ENCODE measurements at places on chromosomes 2 and 18.
A peak's percentile ranks its signal among the peaks of the same experiment; 100 is the strongest.

- no peak for DNase-seq
Observed at GRCh38 chr18:25825979-25826776, 264.2 kb downstream of the SS18 start.

DNA sequence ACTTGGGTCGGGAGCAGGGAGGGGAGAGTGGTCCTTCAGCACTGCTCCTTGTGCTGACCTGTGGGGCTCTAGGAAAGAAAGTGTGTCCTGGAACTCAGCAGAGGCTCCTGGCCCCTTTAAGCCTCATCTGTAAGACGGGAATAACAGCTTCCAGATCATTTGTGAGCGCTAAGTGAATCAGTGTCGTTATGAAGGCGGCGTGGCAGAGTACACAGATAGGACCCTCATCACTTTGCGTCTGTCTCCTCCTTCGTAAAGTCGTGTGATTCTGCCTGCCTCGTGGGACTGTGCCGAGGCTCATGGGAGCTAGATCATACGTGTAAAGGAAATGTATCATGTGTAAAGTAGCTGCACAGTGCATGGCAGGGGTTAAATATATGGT, 18.6 kb downstream of the COLEC11 start:
- no peak for DNase-seq

- DNase-seq = no peak
Observed at GRCh38 chr2:145253492-145253891, 733.6 kb upstream of the ZEB2 start.

- no peak for DNase-seq
Observed at GRCh38 chr18:56652802-56653201, 1.6 kb downstream of the WDR7 start.

- DNase-seq = no peak
Observed at GRCh38 chr18:70243131-70243929, 37.8 kb upstream of the RTTN start.

DNA sequence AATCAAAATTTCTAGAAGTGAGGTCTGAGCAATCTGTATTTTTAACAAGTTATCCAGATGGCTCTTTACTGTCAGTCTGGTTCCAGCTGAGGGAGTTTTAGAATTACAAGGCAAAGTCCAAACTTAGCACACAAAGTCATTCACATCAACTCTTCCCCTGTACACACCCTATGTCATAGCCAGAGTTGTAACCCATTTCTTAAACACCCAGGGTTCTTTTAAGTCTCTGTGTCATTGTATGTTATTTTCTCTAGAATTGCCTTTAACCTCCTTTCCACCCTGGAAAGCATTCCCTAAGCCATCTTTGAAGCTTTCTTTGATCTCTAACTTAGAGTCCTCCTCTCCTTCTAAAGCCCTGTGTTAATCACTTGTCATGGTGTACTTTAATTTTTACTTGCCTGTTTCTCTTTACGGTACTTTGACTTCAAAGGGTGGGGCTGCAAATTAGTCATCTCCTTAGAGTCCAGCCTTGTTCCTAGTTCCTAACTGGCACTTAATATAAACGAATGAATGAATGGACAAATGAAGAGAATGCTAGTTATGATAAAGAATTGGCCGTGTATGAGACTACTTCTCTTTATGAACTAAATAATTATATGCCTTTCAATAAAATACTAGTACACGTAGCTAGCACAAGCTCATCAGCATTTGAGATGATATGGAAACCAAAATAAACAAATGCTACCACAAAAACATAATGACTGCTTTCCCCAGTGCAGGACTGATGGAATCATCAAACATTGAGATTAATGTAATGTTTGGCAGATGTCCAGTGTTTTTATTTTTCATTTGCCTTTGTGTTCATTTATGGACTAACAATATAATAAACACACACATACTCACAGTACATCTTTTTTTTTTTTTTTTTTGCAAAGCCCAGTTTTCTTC, 11.9 kb upstream of the ACTR3 start:
- DNase-seq = no peak

DNA sequence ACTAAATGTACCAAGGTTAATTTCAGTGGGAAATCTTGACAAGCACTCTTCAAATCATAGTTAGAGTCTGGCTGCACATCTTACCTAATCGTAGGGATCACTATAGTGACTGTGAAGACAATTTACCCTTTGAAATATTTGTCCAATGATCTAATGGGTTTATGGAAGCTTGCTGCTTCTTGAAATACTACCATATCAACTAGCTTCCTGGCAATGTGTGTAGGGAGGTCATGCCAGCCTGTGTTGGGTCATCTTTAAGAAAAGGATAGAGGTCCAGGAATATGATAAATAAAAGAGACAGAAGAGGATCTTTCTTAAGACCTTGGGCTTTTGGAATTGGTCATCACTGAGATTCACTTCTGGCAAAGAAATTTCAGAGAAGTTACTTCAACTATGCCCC, 84.4 kb downstream of the POLE4 start:
- no peak for DNase-seq

DNA sequence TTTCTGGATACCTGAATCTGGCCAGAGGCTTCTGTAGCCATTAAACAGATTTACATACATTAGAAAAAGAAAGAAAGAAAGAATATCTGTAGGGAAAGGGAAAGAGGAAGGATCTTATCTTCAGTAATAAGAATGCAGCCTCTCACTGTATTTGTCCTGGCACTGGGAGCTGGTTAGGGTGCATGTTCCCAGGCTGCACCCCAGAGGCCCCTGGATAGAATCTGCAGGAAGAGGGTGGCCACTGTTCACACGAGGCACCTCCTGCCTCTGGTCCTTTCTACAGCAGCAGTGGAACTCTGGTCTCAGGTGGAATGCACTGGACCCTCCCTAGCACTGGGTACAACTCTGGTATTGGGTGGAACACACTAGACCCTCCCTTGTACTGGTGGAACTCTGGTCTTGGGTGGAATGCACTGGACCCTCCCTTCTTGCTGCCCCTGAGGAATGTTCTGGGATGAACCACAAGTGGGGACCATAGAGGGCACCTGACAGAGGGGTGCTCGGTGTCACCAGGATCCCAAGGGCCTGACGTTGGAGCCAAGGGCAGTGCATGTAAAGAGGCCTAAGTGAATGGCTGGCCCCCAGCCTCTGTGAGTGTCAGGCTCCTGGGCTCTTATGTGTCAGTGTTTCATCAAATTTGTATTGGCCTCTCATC, 27.4 kb upstream of the PXDN start:
- no peak for DNase-seq

- no peak for DNase-seq
Observed at GRCh38 chr2:148602885-148603561, 41.5 kb upstream of the EPC2 start.

DNA sequence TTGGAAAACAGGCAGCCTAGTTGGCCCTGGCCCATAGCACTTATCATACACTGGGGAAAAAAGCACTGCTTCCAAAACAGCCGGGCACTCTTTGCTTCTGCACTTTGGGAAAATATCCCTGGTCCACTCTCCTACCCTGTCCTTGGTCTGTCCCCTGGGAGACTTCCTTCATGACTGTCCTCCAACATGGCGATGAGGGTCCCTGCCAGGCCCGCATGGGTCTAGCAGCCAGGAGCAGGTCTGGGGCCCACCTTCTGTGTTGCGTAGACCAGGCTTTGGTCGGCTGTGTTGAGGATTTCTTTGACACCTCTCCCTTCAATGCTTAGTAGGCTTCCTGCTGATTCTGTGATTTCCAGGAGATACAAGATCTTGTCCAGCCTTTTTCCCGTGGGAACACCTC, 12.2 kb downstream of the KCNF1 start:
- DNase-seq = no peak

DNA sequence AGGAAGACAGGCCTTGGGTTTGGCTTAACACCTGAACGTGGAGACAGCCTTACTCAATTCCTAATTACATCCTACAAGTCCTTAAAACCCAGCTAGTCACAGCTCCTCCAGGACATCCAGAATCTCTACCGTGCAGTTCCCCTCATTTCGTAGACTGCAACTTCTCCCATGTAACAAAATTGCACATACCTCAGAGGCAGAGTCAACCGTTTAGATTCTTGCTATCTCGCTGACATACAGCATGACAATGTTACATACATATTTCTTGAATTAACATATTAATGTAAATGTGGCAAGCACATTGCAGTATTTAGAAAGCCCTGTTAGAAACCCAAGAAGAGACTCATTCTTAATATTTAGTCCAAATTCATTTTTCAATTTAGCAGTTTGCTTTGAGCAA, 358.7 kb downstream of the SETBP1 start:
- no peak for DNase-seq

- DNase-seq = no peak
Observed at GRCh38 chr2:239173301-239173700, 227.5 kb downstream of the HDAC4 start.

- no peak for DNase-seq
Observed at GRCh38 chr2:28702415-28702861, 49.2 kb upstream of the PPP1CB start.

GRCh38 chr2:222736301-222736700, 64.8 kb downstream of the MOGAT1 start:
- DNase-seq = no peak

GRCh38 chr2:62938126-62938525, 112.5 kb upstream of the OTX1 start:
- DNase-seq = no peak

DNA sequence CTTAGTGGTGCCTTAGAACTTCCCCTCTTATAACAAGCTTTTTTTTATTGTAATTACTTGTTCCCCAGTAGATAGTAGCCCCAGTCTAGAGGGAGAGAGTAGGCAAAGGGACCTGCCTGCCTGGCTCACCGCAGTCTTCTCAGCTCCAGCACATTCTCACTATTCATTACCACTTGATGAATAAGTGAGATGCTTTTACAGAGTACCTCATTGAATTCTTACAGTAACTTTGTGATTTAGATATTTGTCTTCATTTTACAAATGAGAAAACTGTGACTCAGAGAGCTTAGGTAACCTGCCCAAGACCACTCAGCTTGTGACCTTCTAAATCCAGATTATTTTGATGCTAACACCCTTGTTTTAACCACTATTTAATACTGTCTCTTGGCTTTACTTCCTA, 77.8 kb downstream of the CHRNA1 start:
- DNase-seq = no peak

DNA sequence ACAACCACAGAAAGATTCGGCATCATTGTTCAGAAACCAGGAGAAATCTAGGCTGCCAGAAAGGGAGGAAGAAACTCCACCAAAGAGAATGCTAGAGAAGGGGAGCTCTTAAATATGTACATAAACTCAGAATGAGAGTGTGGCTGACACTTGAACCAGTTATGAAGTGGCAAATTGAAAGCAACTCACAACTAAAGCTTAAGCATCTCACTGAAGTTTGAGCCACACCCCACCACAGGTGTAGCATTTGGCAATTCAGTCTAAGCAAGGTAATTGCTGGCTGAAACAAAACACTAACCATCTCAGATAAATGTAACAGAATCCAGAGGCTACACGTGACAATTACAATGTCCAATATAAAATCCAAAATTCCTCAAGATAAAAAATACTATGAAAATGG, 168.4 kb downstream of the DOK6 start:
- no peak for DNase-seq

DNA sequence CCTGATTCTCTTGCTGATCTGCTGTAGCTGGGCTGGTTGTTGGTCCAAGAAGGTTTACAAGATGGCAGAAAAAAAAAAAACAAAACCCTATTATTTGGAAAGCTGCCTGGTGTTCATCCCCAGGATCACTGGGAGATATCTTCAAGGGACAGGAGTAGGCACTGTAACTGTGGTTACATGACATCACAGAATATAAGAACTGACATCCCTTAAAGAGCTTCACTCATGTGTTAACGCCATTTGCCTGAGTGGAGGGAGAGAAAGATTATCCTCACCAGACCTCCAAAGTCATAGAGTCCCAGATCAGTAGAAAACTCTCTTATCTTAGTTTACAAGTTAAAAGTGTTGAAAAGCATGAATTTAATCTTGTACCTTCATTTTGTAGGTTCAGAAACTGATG, 95.3 kb upstream of the BZW1 start:
- DNase-seq = no peak

DNA sequence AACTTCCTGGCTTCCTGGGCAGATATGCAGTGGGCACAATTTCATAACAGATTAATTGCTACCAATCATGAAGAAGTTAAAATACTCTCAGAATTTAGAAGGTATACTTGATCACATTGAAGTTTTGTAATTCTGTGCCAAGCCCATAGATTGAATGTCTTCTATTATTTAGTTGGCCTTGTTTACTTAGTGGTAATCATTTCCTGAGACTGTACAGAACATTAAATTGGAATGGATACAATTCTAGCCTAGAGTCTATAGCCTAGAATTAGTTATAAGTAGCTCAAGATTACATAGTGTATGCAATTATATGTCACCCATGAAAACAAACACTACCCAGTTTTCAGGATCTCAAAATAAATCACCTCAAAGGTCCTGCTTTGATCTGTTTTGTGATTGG, 615.8 kb downstream of the XIRP2 start:
- DNase-seq = no peak

GRCh38 chr2:72395096-72395495, 247.4 kb upstream of the CYP26B1 start:
- DNase-seq = no peak

DNA sequence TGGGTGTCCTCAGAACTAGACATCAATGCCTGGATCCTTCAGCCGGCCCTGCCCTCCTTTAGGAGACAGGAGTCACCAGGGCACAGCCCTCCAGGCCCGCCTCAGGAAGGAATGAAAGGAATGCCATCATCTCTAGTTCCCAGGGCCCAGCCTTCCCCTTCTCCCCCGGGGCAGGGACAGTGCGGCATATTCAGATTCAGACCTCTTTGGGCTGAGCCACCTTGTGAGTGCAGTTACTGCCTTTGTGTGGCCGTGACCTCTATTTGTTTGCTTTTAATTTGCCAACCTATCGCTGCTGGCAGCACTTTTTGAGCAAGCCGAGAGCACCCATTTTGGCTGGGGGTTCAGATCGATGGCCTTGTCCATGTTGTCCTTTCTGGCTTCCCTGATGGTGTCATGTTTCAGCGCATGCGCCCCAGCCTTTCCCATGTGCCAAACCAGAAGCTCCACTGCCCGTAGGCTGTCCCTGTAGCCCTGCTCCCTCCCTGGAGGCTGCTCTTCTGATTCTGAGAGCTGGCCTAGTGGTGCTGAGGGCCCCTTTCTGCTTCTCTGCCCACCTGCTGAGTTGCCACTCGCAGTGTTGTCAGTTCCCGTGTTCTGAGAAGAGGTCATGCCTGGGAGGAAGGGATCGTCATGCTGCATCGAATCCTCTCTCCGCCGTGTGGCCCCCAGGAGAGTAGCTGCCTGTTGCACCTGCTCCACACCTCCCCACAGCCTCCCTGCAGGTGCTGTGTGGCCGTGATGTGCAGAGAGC, 10.9 kb downstream of the ANKRD23 start:
- DNase-seq = peak; percentile 84

DNA sequence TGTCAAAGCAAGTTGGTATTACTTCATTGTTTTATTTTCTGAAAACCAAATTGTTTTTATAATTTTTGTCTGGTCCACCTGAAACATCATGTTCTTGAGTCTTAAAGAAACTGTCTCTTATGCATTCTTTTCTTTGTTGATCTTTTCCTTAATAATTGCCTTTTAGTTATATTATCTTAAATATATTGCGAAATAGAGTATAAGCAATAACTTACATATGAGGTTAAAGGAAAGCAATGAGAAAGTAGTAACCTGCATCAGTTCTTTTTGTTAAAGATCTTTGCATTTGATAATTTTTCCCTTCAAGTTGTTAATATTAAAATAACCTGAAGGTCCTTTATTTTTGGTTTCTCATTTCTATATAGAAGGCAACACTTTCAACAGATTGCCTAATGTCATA, 315.0 kb downstream of the CTNNA2 start:
- no peak for DNase-seq
